Upper lobe of left lung (tissue), 6 donors: ENCODE measurements at places on chromosomes 3 and 15. TPM values are rescaled to one million over a fixed set of nuclear protein-coding genes. Genes with fewer than 3 reads are reported as not detected.

ZNF639 gene
- 26.3 TPM for total RNA-seq

ACKR4 gene
- total RNA-seq = 8.5 TPM

CHST2 gene
- total RNA-seq = 11.7 TPM

CELF6 gene
- total RNA-seq = 29.3 TPM

ERC2 gene
- total RNA-seq = 14.7 TPM

HESX1 gene
- total RNA-seq = 1.1 TPM

CADM2 gene
- total RNA-seq = 4.6 TPM

ATR gene
- total RNA-seq = 16.5 TPM

C3orf70 gene
- total RNA-seq = 1.0 TPM

COL6A6 gene
- total RNA-seq = 10.1 TPM

AMT gene
- total RNA-seq = 59.7 TPM

CPNE4 gene
- not detected for total RNA-seq

TYRO3 gene
- 2.1 TPM for total RNA-seq

WNT5A gene
- total RNA-seq = 36.2 TPM

CRBN gene
- total RNA-seq = 74.5 TPM

GOLGA8M gene
- 2.1 TPM for total RNA-seq

FEZF2 gene
- total RNA-seq = not detected

CCDC39 gene
- 0.94 TPM for total RNA-seq

KY gene
- 2.1 TPM for total RNA-seq

SETD2 gene
- 36.4 TPM for total RNA-seq
